Esophagus mucosa (tissue), 1 donor: ENCODE measurements at places on chromosomes 4 and X. TPM values are rescaled to one million over a fixed set of nuclear protein-coding genes. Genes with fewer than 3 reads are reported as not detected.
A peak's percentile ranks its signal among the peaks of the same experiment; 100 is the strongest.

The SPANXN4 gene
- not detected for total RNA-seq

The SLC4A4 gene
- 0.96 TPM for total RNA-seq

The ZNF718 gene
- 3.3 TPM for total RNA-seq

The PRMT9 gene
- 4.1 TPM for total RNA-seq

The RPS6KA6 gene
- total RNA-seq: 0.96 TPM

The NSUN7 gene
- 2.0 TPM for total RNA-seq

The NLGN3 gene
- total RNA-seq: 0.08 TPM

The CITED1 gene
- total RNA-seq: not detected

The MGAT4D gene
- total RNA-seq: not detected

The CLCN5 gene
- total RNA-seq: 5.8 TPM

DNA sequence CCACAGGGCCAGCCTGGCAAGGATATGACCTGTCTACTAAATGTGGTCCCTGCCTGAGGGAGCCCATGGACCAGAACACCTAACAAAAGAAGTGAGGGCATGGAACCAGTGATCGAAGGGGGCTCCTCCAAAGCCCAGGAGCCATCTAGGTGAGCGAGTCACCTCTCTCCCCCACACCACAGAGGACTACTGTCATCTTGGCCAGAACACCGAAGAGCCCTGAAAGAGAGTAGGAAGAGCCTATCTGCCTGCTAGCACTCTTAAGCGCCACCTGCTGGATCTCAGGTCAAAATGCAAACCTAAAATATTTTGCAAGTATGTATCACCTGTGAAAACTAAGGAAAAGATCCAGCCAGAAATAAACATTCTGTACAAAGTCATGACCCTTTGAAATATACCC is 137.9 kb upstream of the ZXDB start:
- peak; percentile 23 for ATAC-seq

- ATAC-seq: no peak
These were observed 5.2 kb downstream of the DHRSX start for GRCh38 chrX:2495595-2495994.

- no peak for ATAC-seq
These were observed 633.6 kb downstream of the SPRY1 start for GRCh38 chr4:124030147-124030546.

DNA sequence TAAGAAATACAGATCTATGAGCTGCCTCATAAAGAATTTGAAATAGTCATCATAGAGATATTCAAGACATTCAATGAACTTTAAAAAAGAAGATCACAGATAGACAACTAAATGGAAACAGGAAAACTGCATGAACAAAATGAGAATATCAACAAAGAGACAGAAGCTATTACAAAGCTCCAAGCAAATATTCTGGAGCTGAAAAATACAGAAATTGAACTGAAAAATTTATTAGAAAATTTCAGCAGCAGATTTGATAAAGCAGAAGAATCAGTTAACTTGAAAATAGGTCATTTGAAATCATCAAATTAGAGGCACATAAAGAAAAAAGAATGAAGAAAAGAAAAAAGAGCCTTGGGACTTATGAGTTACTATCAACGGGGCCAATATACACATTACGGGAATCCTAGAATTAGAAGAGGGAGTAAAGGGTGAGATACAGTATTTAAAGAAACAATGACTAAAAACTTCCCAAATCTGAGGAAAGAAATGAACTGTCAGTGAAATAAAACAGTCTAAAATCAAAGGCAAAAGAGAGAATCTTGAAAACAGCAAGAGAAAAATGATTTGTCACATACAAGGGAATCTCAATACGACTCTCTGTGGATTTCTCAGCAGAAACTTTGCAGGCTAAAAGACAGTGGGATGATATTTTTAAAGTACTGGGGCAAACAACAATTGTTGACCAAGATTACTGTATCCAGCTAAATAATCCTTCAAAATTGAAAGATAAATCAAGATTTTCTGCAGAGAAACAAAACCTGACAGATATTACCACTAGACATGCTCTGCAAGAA is 641.6 kb downstream of the ANKRD50 start:
- ATAC-seq: no peak

DNA sequence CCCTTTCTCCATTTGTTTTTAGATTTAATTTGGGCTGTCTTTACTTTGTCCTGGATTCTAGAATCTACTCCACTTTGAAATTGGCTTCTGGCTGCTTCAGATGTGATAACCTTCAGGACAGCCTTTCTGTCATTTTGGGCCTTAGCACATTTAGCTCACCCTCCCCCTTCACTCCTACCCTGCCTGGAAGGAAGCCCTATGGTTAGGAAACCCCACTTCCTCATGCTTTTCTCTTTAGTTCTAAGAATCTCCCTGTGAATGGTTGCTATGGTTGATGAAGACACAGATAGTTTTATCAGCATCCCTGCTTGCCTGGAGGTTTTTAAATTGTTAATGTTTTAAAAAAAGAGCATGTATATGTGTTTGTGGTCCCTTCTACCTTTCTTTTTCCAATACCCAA is 100.7 kb upstream of the PTPN13 start:
- no peak for ATAC-seq

- no peak for ATAC-seq
These were observed 167.1 kb downstream of the EFNB1 start for GRCh38 chrX:68995780-68996551.

GRCh38 chr4:142473218-142473959 is 372.7 kb downstream of the INPP4B start:
- ATAC-seq: peak; percentile 70

DNA sequence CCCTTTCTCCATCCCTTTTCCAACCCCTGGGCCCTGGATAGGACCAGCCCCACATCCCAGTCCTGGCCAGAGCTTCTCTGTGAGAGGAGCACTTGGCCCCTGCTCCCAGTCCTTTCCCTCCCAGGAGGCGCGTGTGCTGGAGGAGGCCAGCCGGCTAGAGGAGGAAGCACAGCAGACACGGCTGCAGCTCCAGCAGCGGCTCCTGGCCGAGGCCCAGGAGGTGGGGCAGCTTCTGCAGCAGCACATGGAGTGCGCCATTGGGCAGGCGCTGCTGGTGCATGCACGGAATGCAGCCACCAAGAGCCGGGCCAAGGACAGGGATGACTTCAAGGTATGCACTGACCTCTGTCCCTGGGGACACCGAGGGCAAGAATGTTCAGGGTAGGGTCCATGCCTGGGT is 87.5 kb downstream of the EVC start:
- ATAC-seq: no peak

DNA sequence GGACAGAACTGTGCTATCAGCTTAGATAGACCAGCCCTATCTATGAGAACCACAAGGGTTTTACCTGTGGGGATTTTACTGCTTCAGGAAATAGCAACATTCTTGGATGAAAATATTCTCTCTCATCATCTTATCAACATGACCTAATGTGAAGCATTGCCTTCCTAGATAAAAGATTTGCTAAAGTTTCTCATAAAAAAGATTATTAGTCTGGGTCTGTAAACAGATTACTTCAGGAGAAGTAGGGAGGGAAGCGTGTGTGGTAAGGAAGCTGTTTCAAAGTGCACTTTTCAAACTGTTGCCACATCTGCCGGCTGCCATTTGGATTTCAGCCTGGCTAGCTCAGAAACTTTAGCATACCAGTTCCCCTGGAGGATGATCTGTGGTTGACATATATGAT is at the start of gene NOX1:
NOX1 (minus strand) TSS at position 35 of the 400 bp plus-strand sequence. CDS start 220 bp downstream, outside the sequence.
- ATAC-seq: no peak

- ATAC-seq: no peak
These were observed 27.4 kb downstream of the PRSS12 start for GRCh38 chr4:118325431-118325830.

GRCh38 chr4:89509708-89510281 is 202.2 kb upstream of the GPRIN3 start:
- ATAC-seq: no peak

GRCh38 chr4:26788341-26788733 is 72.3 kb upstream of the STIM2 start:
- no peak for ATAC-seq

DNA sequence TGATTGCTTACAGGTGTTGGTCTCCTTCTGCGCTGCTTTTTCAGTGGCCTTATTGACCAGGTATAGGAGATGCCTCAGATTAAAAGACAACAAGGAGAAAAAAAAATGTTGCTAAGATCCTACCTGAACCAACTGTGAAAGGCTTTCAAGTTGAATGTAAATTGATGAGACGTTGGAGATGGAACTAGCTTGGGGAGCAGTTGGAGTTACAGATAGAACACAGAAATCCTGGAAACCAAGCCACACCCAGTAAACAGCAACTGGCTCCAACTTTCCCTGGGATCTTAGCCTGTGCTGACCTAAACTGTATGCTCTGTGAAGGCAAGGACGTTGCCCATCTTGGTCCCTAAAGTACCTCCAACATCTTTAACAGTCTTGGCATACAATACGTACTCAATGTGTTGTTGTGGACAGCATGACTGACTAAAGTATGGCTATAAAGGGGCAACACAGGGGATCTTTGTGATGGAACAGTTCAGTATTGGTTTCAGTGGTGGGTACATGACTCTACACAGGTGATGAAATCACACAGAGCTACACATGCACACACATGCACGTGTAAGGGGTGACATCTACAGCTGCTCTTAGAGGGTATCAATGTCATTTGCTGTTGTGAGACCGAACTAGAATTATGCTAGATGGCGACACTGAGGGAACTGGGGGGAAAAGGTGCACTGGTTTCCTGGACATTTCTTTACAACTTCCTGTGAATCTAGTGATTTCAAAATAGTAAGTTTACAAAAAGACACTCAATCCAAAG is 22.3 kb downstream of the GAB3 start:
- no peak for ATAC-seq

DNA sequence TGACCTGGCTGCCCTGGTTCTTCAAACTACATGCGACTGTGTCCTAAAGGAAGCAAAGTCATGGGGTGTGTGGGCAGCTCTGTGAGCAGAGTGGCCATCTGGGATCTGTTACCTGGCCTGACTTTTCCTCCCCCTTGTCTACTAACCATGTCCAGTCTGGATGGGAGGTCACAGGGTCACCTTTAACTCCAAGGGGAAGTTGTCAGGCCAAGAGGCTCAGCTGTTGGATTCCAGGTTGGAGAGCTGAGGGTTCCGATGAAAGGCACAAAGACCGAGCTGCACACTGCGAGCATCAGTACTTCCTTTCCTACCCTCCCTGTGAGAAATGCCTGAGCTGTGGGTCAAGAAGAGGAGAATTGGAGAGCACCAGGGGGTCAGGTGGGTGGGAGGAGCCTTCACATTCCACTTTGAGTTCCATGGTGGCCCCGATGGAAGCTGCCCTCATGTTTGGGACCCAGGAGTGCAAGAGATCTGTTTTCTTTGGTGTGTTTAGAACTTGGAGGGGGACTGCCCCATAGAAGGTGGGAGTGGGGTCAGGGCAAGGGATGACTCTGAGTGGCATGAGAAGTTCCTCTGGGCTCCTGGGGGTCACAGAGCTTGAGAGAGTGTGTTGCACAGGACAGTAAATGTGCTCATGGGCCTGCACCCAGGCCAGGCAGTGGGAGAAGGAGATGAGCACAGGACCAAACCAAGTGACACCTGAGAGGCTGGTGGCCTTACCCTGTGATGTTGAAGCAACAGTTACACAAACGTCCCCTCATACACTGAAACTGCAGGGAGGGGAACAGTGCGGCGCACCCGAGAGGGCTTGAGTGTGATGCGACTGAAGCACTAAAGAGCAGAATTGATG is 36.2 kb downstream of the RGS12 start:
- no peak for ATAC-seq

DNA sequence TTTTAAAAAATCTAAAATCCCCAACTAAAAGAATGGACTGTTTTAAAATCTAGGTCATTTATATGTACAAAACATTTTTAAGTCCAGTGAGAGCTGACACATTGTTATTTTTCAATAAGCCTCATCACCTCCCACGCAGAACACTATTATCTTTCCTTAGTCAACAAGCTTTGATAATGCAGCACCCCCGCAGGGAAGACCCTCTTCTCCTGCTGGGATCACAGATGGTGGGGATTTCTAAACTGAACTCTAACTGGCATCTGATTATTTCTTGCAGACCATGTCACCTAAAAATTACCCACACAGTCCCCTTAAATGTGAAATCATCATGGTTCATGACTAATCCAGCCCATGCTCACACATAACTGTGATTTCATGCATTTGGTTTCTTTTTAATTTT is 11.6 kb downstream of the SYTL4 start:
- no peak for ATAC-seq

DNA sequence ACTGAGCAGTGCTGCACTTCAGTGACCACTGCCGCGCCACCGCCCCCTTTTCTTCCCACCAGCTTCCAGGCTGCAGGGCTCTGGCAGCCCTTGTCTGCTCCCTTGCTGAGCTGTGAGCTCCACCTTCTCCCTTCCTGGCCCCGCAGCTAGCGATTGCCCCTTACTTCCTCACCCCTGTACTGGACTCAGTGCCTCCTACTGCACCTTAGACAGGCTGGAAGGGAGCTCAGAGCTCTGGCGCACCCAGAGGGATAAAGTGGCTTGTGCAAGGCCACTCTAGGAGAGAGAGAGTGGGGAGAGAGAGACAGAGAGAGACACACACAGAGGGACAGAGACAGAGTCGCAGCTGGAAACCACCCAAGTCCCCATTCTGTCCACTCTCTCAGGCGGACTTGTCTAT is 6.0 kb downstream of the RASL11B start:
- ATAC-seq: no peak

DNA sequence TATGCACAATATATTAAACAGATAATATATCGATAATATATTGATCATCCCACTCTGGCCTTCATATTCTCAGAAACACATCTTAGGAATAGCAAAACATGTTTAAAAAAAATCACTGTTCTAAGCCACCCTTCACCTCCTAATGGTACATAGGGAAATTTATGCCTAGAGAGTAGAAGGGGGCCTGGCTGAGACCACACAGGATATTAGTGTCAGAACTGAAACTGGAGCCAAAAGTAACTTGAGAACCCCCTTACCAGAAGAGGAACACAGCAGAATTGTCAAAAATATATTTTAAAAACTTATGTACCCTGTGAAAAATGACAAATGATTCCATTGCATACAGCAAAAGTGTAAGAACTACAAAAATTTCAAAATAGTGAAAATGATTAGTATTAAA is 173.1 kb downstream of the VSIG4 start:
- ATAC-seq: no peak

GRCh38 chr4:152956650-152957436 is 20.7 kb downstream of the FHDC1 start:
- peak; percentile 39 for ATAC-seq

- no peak for ATAC-seq
These were observed 42.4 kb upstream of the PGAM4 start for GRCh38 chrX:78011846-78012245.

GRCh38 chr4:115660465-115660864 is 547.0 kb upstream of the NDST4 start:
- no peak for ATAC-seq

- no peak for ATAC-seq
These were observed 191.0 kb downstream of the PRDM5 start for GRCh38 chr4:120731561-120731960.

GRCh38 chr4:189773909-189774308 is 166.8 kb upstream of the FRG1 start:
- ATAC-seq: no peak

GRCh38 chrX:30488092-30488491 is 89.5 kb downstream of the TASL start:
- ATAC-seq: no peak

DNA sequence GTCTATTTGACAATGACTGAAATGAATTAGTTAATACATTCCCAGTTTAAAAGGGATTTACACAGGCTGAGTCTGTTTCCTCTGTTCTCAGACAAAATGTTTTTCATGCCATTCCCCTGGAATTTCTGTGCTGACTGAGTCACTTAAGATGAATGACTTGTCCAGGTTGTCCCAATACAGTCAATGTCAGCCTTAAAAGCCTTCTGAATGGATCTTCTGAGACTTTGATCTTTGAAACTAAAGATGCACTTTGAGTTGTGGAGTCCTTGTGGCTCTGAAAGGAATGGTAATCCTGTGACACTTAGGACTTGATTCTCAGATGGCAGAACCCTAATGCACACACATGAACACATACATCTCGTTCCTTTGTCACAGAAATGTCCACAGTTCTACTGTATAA is 622.2 kb upstream of the GRID2 start:
- ATAC-seq: no peak
